K562 (cell line): ENCODE measurements at places on chromosomes 1 and 21.

GRCh38 chr1:99438656-99439230 lies 174.5 kb downstream of the PLPPR4 start:
- H3K36me3 ChIP-seq = no peaks in the 10 kb centered on the region
- H3K27me3 ChIP-seq = no peaks in the 10 kb centered on the region
- DNase-seq = no peak

DNA sequence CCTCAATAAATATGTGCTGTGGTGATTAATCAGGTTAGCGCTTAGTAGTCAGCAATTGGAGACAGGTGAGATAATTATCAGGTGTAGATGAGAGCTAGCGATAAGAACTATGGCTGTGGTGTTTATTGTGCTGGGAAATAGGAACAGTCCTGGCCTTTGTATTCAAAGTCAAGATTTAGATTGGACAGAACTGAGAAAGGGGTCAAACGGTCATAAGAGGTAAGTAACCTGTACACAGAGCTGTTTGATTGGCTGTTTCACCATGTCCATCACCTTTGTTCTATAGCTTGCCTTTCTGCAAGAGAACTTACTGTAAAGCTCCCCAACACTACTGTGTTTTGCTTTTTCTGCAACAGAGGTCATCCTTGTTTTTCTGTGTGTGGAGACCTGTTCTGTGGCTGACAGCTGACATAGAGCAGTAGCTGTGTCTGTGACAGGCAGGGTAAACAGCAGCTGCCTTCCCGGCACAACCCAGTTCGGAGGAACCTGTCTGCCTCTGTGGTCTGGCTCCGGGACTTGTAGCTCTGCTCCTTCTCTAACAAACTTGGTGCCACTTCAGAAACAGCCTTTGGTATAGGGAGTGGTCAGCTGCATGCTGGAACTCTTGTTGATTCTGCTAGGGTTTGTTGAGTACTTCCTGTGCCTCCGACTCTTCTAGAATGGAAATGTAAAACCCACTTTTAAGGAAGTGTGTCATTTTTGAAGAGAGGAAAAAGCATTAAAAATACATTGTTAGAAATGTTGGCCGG lies 21.1 kb upstream of the CDC42 start:
- peaks cover 7% of the 10 kb centered on the region for H3K4me1 ChIP-seq
- no peaks in the 10 kb centered on the region for H3K27me3 ChIP-seq

GRCh38 chr1:31625561-31626222 lies 8.2 kb downstream of the HCRTR1 start:
- H3K27me3 ChIP-seq = 0 out of 2 replicates have a peak, but pooled peaks cover 3% of the 10 kb centered on the region
- H3K4me3 ChIP-seq = no peak overlapping the region
- no peak overlapping the region for H3K27ac ChIP-seq
- peaks cover 27% of the 10 kb centered on the region; the same call in 2 of the 3 replicates for H3K36me3 ChIP-seq

DNA sequence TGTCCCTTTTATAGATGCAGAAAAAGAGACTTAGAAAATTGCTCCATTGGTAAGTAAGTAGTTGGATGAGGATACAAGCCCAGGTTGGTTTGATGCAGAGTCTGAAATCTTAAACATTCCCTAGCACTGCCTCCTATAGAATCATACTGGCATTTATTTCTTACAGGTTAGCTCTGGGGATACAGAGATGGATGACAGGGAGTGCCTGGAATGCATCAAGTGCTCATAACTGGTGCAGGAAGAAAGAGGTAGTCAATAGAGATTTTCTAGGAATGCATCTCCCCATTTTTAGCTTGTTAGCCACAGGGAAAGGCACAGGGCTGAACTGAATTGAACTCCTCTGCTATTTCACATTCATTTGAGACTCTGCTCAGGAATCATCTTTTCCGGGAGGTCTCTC lies 269.0 kb upstream of the USP24 start:
- H3K27me3 ChIP-seq = no peaks in the 10 kb centered on the region
- no peak for DNase-seq
- no peak overlapping the region for H3K4me3 ChIP-seq
- H3K27ac ChIP-seq = no peak overlapping the region

DNA sequence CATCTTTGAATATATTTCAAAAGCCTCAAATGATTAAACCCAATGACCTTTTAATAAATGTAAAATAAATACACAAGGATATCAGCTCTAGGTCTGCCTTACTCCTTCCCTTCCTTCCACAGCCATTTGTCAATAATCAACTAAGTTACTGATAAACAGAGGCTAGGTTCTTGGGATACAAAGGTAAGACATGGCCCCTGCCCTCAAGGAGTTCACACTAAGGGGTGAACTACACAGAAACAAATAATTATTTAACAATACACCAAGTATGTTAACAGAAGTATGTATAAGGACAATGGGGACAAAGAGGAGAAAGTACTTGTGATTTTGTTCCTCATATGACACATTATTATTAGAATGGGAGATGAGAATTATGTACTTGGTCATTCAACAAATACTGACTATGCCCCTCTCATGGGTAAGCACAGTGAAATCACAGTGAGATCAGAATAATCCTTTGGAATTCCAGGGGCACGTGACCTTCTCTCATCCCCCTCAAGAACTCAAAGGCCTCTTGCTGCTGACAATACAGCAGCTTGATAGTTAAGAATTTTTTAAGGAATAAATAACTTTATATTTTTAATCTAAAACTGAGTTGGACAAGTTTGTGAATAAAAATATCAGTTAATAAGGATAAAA lies 40.2 kb downstream of the ATP1B1 start:
- H3K27me3 ChIP-seq = no peaks in the 10 kb centered on the region
- H3K27ac ChIP-seq = no peak overlapping the region
- H3K36me3 ChIP-seq = no peaks in the 10 kb centered on the region
- H3K4me1 ChIP-seq = peaks cover 16% of the 10 kb centered on the region; the same call in 2 of the 3 replicates
- H3K4me3 ChIP-seq = no peak overlapping the region
- DNase-seq = no peak

GRCh38 chr1:182426442-182427430 lies 23.2 kb upstream of the RGSL1 start:
- H3K36me3 ChIP-seq = no peaks in the 10 kb centered on the region
- peaks cover 9% of the 10 kb centered on the region for H3K4me1 ChIP-seq
- no peak overlapping the region for H3K4me3 ChIP-seq
- no peak for DNase-seq

DNA sequence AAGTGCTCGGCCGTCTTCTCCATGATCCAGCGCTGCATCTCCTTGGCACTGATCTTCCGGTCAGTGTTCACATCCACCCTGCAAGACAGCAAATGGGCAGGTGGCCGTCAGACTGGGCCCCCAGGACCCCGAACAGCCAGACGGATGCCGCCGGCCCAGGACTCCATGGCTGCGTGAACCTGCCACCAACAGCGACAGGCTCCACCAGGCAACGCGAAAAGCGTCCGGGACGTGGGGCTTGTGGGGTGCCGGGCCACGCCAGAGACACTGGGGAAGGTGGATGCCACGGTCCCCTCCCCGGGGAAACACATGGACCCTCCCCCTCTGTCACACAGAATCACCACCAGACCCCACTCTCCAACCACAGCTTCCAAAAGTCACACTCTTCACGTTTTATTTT lies 7.9 kb downstream of the SDF4 start:
- no peaks in the 10 kb centered on the region for H3K27me3 ChIP-seq
- no peak for DNase-seq
- H3K4me3 ChIP-seq = no peak overlapping the region
- H3K4me1 ChIP-seq = no peaks in the 10 kb centered on the region
